ENCODE measurements at places on chromosomes 7 and 10. TPM values are rescaled to one million over a fixed set of nuclear protein-coding genes. Genes with fewer than 3 reads are reported as not detected.

Gene LDB3
- total RNA-seq = 0.53 TPM

Gene FGL2
- 1.3 TPM for total RNA-seq

Gene C10orf53
- total RNA-seq = not detected

Gene TRIM50
- total RNA-seq = not detected

Gene GIMAP6
- total RNA-seq = not detected

Gene CALML3
- not detected for total RNA-seq

Gene AUTS2
- 30.1 TPM for total RNA-seq

Gene CLDN15
- total RNA-seq = 6.4 TPM

Gene ADIRF
- 0.34 TPM for total RNA-seq

Gene SOSTDC1
- 6.2 TPM for total RNA-seq

DNA sequence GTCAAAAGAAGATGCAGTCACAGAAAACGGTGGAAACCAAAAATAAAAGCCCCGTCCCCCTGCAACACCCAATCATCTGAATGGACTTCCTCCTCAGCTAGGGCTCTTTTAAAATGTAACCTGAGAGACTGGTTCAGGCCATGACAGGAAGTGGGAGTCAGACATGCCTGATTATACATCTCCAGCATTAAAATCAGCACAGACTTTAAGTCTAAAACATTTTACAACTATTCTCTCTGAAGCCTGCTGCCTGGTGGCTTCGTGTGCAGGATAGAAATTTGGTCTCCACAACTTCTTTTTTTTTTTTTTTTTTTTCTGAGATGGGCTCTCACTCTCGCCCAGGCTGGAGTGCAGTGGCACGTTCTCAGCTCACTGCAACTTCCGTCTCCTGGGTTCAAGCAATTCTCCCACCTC lies 30.3 kb downstream of the HACD1 start:
- DNase-seq = no peak

- no peak for DNase-seq
Measured at GRCh38 chr7:146709451-146710027, 592.9 kb downstream of the CNTNAP2 start.

GRCh38 chr7:29396563-29396962 lies 167.1 kb upstream of the PRR15 start:
- DNase-seq = no peak

DNA sequence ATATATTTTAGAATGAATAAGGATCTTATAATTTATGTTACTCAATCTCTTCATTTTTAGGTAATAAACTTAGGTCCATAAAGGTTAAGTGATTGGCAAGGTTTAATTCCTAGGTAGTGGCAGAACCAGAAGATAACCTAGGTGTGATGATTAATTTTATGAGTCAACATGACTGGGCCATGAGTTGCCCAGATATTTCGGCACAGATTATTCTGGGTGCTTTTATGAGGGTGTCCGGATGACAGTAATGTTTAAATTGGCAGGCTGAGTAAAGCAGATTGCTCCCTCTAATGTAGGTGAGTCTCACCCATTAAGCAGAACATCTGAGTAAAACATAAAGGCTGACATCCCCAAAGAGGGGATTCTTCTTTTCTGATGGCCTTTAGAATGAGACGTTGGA lies 1349.3 kb upstream of the CELF2 start:
- no peak for DNase-seq

DNA sequence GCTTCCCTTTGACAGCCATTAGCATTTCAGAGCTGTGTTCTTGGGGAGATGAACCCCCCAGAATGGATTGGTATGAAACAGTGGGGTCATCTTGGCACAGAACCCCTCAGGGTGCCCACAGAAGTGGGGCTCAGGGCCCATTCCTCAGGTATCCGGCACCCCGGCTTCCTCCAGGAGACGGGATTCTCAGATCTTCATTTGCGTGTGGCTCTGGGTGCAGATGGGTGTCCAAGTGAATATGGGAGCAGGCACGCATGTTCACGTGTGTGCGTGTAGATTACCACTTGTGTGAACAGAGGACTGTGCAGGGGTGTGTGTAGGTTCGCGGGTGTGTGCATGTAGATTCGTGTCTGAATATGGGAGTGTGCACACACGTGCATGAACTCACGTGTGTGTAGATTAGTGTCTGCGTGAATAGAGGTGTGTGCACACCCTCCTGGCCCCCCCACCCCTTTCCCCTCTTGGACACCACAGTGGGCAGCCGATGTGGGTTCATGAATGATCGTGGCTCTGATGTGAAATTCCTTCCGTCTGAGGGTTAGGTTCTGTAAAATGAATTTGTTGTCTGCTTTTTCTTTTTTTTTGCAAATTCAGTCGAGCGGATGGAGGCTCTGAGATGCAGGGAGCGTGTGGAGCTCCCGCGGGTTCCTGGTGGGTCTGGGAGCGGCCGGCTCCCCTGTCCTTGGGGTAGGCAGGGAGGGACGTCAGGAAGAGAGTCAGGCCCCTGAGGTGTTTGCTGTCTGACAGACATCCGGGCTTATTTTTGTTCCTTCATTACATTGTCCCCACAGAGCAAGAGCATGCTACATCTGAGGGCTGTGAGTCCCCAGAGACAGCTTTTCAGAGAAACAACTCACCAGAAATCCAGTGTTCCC lies 7.4 kb downstream of the ELFN1 start:
- no peak for DNase-seq

- no peak for DNase-seq
Measured at GRCh38 chr7:23183279-23184012, 1.6 kb downstream of the NUP42 start.

- no peak for DNase-seq
Measured at GRCh38 chr10:11830836-11831519, 7.8 kb downstream of the PROSER2 start.

- DNase-seq = no peak
Measured at GRCh38 chr7:30476459-30477145, 2.0 kb downstream of the NOD1 start.

- no peak for DNase-seq
Measured at GRCh38 chr10:63210611-63211196, 77.6 kb downstream of the NRBF2 start.

DNA sequence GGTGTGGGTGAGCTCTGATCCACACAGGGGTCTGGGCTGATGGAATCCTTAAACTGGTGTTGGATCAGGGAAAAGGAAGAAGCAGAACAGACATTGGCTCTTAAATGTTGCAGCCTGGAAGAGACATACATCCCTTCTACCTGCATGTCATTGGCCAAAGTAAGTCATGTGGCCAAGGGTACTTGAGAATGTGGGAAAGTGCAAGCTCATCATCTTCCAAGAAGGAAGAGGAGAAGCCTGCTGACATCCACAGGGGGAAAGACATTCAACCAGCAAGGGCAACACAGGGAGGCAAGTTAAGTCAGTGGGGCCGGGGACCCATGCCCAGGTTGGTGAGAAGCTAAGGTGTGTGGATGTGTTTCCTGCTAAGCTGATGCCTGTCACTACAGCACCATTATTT lies 272.8 kb upstream of the MKI67 start:
- DNase-seq = no peak

DNA sequence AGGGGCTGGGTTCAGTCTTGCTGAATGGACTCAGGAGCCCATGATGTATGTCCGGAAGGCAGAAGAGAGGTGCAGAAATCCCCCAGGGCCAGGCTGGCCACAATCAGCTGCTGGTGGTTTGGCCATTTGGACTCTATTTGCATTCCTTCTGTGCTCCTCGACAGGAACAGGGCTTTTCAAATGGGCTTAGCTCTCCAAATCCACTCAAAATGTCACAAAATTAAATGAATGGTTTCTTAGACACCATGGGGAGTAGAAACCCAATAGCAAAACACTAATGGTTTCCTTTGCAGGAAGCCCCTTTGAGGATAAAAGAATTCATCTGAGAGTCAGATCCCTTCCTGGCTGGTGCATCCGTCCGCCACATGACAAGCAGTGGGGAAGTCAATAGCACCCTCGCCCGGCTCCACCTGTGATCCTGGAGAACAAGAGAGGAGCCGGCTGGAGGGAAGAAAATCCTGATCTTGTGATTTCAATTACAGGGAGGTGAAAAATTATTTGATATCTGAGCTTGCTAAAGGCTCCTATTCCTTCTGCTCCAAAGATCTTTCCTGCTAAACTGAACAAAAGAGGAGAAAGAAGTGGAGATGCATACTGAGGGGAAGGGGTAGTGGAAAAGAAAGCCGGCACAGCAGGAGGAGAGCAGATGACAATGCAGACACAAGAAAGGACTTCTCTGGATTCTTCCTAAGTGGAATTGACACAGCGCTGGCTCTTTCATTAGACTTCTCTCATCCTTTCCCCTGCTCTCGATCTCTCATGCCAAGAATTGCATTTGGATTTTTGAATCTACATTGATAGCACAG lies 190.7 kb downstream of the C7orf25 start:
- peak; percentile 29 for DNase-seq

DNA sequence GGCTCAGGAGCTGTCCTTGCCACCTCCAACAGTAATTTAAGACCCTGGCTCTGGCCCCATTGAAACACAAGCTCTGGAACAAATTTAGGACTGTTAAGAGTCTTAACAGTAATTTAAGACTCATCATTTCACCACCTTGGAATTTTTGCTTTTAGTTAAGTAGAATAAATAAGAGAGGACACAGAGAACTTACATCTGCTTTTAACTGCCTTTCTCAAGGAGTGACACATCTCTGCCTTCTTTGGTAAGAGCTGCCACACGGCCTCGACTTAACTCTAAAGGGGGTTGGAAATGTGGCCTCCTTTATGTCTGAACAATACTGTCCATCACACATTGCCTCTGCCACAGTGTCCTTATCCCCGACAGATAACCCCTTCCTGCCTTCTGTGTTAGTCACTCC lies 77.9 kb downstream of the HERPUD2 start:
- no peak for DNase-seq

DNA sequence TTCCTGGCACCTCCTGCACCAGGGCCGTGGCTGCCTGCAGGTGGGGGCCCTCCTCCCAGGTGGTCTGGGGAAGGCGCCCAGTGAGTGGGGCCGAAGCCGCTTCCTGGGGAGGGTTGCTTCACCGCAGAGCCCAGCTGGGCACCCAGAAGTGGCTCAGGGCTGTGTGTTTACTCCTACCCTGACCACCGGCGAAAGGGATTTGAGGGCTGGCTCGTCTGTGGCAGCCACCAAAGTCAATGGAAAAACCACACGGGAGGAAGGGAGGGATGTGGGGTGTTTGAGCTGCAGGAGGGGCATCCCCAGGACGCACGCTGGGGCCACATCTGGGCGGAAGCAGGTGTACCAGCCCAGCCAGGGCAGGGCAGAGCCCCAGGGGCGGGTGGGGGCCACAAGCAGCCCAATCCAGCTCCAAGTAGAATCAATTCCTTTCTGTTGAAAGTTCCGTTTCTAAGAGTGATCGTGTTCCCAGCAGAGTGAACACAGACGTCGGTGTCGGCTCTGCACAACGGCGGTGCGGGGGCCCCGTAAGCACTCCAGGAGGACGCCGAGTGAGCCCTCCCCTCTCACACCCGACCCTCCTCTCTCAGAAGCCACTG lies 69.9 kb downstream of the FOXL3 start:
- DNase-seq = no peak

- no peak for DNase-seq
Measured at GRCh38 chr7:108205311-108205710, 75.2 kb upstream of the LAMB4 start.

GRCh38 chr10:30995081-30995770 lies 36.4 kb downstream of the ZNF438 start:
- DNase-seq = no peak

DNA sequence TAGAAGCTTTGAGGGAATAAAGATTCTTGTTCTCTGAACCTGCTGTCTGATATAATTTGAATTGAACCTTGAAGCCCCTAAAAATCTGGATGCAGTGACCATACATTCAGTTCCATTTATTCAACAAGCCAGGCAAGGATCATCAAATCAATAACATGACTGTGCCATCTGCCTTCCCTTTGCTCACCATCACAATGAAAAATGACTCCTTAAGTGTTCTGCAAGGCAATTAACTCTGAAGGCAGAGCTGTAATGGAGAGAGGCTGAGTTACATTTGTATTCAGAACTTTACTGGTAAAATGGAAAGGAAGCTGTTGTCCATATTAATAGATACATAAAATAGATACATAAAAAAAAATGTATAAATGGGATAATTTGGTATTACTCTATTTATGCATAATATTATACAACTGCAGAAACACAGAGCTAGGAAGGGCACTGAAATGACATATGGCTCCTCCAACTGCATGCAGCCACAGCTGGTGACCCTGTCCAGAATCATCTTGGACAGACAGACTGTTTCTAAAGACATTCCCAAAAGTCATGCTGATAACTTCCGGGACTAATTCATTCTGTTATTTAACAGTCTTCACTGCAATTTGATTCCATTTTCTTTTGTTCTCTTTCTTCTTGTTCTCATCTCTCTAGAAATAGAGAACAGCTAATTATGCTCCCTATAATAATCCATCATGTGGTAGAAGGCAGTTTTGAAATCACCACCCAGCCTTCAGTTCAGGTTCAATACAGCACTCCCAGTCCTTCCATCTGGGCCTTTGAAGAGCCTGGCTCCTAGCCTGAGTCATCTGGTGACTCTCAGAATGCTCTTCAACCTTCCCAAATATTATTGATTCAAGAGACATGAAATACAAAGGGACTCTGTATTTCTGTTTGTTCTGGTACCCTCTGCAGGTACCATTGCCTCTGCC lies 412.6 kb downstream of the GFRA1 start:
- DNase-seq = no peak

DNA sequence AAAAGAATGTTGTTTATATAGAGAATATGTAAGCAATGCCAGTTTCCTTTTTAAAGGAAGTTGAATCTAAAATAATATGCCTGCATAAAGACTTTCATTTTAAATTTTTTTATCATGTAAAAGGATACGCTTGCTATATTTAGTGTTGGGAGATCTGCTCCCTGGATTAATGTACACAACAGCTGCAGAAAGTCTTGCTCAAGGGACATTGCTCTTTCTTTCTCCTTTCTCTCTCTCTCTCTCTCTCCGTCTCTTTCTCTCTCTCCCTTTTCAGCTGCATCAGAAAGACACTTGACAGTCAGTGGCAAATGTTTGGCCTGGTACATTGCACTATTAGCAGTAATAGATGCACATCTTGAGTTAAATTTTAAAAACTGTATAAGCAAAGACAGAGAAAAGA lies 739 bp downstream of the MYPN start:
- DNase-seq = peak; percentile 30

DNA sequence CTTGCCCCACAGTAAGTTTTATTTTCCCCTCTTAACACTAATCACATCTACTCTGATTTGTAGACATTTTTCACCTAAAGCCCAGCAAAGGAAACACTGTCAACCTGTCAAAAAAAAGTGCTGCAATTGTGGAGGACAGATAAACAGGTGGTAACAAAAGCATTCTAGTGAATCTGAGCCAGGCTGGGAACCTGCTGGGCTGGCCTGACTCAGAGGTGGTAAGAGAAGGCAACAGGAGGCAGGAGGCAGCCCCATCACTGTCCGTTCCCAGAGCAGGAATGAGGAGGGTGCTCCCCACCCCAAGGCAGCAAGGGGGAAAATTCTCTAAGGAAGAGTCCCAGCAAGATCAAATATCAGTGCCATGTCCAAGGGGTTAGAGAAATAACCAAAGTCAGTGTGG lies 19.5 kb upstream of the HERPUD2 start:
- DNase-seq = no peak
